ENCODE measurements at places on chromosomes 12 and 14. TPM values are rescaled to one million over a fixed set of nuclear protein-coding genes. Genes with fewer than 3 reads are reported as not detected.

ARHGEF25 gene
- 28.0 TPM for total RNA-seq

GRIP1 gene
- total RNA-seq = 0.32 TPM

GNPNAT1 gene
- total RNA-seq = 23.8 TPM

CCDC196 gene
- not detected for total RNA-seq

GPR162 gene
- total RNA-seq = 2.6 TPM

CDK17 gene
- total RNA-seq = 73.8 TPM

GPRC5D gene
- total RNA-seq = not detected
